Stimulated activated CD4-positive, alpha-beta T cell treated with anti-CD3 and anti-CD28 coated beads, Interleukin-12 subunit alpha, Interleukin-12 subunit beta, amount 100 ng/mL, for 4 hours (primary cell): ENCODE measurements at places on chromosomes 1 and 21.
A peak's percentile ranks its signal among the peaks of the same experiment; 100 is the strongest.

DNA sequence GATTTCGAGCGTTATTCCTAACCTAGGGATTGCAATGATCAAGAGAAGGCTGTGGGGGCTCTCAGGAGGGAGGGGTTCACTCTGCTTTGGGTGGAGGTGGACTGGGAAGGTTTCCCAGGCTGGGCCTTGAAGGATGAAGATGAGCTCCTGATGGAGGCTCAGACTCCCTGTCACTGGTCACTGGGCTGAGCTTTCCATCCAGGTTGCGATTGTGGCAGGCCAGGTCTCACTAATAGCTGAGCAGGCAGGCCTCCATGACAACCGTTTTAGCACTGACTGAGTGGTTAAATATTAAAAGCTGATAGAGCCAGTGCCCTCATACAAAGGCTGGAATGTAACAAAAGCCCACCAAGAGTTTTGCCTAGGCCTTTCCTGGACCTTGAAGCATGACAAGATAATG is 36.2 kb upstream of the EFCAB14 start:
- DNase-seq = no peak

DNA sequence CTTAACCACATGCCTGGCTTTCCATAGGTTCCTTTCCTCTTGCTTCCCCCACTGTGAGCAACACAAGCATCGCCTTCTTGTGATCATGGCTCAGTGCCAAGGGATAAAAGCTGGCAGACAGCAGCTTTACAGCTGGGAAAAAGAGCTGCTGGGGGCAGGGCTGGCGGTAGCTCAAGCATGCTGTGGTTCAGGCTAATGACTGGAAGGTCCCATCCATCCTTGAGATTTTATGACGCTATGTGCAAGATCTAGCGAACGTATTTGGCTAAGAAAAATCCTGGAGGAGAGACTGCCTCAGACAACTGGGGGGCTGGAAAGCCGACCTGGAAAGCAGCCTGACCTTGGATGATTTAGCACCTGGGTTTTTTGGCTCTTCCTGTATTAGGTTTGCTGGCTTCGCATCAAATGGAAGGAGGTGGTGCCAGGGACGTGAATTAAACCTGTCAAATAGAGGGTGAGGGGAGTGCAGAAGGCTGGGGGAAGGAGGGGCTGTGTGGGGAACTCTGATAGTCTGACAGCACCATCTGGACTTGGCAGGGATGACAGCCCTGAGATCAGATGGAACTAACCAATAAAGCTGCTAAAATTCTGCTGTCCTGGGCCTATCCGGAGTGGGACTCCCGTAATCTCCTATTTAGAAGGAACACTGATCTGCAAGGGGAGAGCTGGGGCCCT is 34.8 kb downstream of the ZMYND12 start:
- no peak for DNase-seq

DNA sequence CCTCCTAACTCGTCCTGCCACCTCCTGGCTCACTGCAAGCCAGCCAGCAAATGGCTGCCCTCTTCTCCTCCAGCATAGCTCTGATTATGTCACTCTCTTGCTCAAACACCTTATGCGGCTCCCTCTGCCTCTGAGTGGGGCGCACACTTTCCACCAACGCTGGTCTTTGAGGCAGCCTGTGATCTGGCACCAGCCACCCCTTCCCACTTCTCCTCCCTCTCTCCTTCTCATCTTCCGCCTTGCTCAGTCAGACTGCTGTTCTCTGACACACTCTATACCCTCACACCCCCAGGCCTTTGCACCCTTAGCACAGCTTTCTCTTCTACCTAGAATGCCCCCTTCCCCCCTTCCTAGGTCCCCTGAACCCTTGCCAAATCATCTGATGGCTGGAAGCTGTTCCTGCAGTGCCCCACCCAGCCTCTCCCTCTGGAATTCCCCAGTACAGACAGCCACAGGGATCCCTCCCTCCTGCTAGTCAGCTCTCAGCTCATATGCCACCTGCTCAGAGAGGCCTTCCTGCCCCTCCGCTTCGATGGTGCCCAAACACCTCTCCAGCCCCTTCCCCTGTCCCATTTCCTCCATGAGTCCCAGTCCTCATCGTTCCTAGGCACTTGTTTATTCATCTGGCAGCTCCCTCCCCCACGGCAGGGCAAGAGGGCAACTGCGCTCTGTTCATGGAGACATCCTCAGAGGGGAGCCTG is 21.7 kb upstream of the PEF1 start:
- DNase-seq = no peak

DNA sequence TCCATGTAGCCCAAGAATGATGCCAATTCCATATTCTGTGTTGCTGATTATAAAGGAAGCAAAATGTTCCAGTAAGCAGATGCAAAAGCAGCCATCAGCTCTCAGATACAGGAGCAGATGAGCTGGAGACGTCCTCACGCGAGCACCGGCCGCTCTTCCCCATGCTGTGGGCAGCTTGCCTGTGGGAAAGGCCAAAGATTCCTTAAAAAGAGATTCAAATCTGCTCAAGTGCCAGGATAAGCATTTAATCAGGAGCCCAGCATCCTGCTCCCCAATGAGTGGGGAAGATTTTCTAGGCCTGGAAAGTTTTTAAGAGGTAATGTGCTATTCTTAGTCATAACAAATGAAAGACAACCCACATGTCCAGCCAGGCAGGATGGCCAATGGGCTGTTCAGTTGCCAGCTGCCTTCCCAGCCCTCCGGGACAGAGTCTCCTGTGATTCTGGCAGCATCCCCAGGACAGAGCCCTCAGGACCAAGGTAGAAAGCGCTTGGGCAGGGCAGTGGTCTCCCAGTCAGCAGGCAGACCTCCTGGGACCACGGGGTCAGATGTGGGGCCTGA is 108.2 kb upstream of the TMPRSS2 start:
- DNase-seq = no peak

DNA sequence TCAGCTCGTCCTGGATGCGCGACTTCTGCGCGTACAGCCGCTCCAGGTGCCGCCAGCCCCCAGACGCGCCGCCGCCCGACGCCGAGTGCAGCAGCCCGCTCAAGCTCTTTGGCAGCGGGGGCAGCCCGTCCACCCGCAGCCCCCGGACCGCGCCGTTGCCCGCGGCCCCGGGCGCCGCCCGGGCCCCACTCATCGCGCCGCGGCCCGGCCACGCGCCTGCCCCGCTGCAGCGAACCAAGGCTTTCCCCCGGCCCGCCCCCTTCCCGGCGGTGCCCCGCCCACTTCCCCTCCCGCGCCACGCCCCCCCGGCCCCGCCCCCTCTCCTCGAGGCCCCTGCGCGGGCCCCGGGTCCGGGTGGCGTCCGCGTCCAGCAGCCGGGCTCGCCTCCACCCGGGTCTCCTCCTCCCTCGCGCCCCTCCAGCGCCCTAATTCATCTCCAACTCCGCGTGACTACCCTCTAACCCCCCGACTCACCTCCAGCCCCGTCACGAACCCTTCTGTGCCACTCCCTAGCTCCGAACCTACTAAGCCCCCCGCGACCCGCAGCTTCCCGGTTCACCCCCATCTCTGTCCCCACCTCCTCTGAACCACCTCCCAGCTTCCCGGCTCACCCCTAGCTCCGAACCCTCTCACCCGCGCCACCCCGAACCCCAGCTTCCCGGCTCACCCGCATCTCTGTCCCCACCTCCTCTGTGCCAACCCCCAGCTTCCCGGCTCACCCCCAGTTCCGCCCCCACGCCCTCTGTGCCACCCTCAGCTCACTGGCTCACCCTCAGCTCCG is at the start of gene FAM89A:
Gene FAM89A, minus strand, starts transcription at position 236 of the 781 bp plus-strand sequence. Its CDS starts 43 bp downstream, at position 193.
- DNase-seq = peak; percentile 80

- no peak for DNase-seq
These were observed 73.6 kb upstream of the LRRC8B start for GRCh38 chr1:89451011-89451410.

- peak; percentile 42 for DNase-seq
These were observed at the start of gene CCDC18 for GRCh38 chr1:93180723-93181613. TSS of gene CCDC18 (plus strand) at chr1:93180724. CDS start at chr1:93183362, 2,638 bp downstream.

- DNase-seq = no peak
These were observed 20.3 kb upstream of the ADGRB2 start for GRCh38 chr1:31784356-31785019.

GRCh38 chr1:30714536-30715090 is 8.8 kb downstream of the MATN1 start:
- no peak for DNase-seq

- DNase-seq = no peak
These were observed 178.8 kb upstream of the NFIA start for GRCh38 chr1:60903591-60903990.

GRCh38 chr1:172990598-172991215 is 60.0 kb downstream of the TNFSF18 start:
- DNase-seq = no peak

DNA sequence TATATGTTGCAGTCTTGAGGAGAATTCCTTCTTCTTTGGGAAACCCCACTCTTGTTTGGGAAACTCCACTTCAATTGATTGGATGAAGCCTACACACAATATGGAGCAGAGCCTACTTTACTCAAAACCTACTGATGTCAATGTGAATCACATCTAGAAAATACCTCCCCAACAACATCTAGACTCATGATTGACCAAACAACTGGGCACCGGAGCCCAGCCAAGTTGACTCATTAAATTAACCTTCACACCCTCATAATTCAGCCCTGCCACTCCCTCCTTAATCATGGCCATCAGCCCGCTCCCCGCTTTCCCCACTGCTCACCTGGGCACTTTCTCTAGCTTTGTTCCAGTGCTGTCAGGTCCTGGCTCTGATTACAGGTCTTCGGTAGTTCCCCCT is 208.1 kb upstream of the MAP1LC3C start:
- DNase-seq = no peak

DNA sequence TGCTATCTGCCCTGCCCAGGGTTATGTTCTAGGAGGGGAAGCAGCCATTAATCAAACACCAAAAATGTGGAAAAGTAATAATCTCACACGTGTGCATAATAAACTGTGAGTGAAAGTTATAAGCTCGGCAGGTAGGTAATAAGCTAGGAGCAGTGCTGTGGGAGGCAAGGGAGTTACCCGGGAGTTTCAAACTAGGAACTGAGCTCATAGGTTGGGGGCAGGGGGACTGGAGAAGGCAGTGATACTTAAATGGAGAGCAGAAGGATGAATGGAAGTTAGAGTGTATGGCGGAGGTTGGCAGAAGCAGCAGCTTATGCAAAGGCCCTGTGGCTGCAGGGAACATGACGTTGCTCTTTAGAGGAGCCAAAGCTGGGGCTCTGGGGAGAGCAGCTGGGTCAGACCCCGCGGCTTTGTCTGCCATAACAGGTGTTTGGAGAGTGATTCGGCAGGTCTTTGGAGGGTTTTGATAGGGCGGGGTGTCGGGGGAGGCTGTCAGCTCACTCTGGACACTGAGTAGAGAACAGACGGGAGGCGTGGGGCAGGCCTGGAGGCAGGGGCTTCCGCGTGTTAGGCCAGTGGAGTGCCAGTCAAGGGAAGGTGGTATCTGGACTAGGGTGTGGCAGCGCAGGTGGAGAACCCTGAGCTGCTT is 20.0 kb downstream of the PTPRF start:
- no peak for DNase-seq

DNA sequence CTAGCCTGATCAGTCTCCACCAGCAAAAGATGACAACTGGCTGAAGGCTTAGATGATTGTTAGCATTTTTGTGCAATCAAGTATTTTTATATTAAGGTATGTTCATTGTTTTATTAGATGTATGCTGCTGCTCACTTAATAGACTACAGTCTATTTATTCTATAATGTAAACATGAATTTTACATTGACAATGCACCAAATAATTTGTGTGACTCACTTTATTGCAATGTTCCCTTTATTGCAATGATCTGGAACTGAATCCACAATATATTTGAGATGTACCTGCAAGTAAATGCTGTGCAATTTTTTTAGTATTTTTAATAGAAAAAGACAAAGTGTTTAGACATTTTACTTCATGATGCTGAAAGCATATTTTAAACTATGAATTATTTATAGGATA is 896.5 kb downstream of the AMY1C start:
- no peak for DNase-seq

DNA sequence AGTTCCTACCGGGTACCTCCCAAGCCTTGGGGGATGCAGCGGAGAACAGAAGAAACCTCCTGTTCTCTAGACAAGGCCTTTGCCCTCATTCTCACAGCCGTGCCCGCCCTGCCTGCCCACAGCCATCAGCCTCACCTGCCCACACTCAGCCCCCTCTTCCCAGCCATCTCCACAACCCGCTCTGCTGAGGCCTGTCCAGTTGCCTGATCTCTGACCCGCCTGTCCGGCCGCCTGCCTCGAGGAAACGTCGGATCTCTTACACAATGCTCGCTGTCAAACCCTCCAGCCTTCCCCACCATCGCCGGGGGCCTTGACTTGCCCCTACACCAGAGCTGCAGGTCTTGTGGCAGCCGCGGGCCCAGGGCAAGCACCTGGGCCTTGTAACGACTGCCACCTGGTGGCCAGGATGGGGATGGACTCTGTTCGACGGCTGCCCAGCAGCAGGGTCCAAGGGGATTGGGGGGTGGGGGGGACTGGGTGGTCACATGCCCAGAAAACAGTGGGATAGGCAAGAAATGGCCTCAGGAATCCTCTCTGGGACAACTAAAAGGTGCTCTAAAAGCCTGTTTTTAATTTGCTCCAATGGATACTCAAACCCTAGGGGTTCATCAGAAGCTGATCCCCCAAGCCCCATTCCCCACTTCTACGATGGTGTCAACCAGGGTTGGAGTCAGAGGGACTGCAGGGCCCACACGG is 31.0 kb downstream of the SLC45A1 start:
- DNase-seq = peak; percentile 70
